NCI-H82 (cell line): ENCODE measurements at places on chromosomes 3 and 15.

GRCh38 chr3:55555873-55556618 lies 68.9 kb upstream of the WNT5A start:
- no peak for DNase-seq

- DNase-seq = peak; percentile 49
Observed at GRCh38 chr3:186609247-186609868, 3.5 kb upstream of the AHSG start.

DNA sequence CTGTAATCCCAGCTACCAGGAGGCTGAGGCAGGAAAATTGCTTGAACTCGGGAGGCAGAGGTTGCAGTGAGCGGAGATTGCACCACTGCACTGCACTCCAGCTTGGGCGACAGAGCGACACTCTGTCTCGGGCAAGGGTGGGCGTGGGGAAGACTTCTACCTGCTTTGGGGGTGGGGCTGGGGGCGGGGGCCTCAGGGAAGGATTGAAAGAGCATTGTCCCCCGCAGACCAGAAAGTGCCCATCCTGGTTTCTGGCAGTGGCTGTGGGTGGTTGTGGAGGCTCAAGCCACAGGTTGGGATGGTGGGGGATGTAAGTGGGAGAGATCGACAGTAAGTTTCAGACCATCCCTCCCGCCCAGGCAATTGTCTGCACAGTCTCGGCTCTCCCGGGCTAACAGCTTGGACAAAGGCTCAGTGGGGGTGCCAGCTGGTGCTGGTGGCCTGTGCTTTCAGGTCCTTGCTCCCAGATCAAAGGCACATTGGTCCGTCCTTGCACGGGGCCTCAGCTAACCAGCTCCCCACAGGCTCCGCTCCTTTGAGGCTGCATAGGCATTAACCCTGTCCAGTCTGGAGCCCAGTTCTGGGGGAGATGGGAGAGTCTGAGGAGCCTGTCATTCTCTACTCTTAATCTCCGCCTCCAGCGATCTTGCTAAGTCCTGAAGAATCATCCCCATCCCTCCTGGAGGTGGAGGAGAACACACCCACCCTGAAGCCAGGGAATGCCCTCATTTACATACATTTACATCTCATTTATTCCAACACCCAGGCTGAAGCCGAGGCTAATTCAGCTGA lies 8.6 kb downstream of the SCN5A start:
- DNase-seq = peak; percentile 15

GRCh38 chr3:120057626-120058025 lies 36.6 kb downstream of the GSK3B start:
- peak; percentile 35 for DNase-seq

DNA sequence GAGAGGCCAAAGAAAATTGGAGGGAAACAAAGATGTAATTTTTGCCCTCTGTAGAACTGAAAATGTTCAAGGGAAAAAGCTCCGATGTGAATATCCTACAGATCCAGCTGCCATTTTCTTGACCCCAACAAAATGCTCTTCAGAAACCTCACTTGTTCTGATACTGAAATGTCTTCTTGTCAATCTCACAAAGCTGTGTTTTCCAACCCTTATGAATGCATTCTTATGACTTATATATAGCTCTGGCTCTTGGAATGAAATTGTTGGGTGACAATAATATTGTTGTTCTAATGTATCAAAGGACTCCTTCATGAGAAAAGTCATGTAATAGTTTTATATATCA lies 157.1 kb upstream of the TGFBR2 start:
- no peak for DNase-seq

GRCh38 chr15:74828835-74829234 lies 2.4 kb downstream of the CPLX3 start:
- DNase-seq = peak; percentile 79

DNA sequence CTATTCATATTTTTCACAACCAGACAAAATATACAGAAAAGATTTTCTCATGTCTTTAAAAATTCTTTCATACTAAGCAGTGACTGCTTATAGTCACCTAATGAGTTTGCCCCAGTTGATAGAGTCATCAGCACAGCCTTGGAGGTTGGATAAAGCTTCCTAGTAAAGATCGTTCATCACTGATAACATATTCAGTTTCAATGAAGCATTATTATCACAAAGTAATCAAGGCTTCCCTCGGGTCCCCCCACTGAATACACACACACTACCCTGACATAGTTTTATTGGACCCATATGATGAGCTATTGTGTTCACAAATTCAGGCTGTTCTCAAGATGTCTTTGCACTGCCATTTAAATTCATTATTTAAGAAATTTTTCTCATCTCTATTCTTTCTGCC lies 297.8 kb downstream of the KCNH8 start:
- DNase-seq = no peak

- DNase-seq = no peak
Observed at GRCh38 chr15:76151599-76151974, 91.8 kb downstream of the TMEM266 start.

DNA sequence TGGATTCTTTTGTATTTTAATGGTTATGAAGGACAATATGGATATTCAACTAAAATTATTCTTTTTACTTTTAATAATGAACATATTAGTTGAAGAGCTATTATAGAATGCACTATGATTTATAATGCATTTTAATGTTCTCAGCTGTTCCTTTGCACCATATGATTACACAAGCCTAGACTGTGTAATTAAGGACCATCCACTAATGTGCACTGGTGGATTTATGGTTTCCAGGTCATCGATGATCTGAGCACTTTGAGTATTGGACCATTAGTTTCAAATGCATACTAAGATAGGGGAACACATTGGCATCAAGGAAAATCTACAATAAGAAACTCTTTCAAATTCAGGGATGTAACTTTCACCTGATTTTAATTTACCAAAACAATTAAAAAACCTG lies 16.8 kb downstream of the LRRN1 start:
- no peak for DNase-seq

- no peak for DNase-seq
Observed at GRCh38 chr3:155412904-155413303, 119.4 kb upstream of the STRIT1 start.

DNA sequence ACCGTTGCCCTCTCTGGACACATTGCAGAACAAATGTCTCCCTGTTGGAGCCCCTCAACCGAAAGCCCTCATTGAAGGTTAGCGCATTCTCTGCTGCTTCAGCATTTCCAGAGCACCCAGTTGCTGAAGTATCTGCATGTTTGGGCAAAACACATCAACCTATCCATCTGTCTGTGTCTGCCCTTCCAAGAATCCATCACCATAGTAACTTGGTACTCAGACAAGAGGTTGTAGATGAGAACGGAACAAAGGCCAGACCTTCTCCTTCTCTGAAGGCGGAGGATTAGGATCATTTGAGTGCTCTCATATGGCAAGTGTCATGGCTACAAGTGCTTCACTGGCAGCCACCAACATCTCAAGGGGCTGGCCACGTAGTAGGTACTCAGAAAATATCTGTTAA lies 23.1 kb upstream of the RHO start:
- no peak for DNase-seq

DNA sequence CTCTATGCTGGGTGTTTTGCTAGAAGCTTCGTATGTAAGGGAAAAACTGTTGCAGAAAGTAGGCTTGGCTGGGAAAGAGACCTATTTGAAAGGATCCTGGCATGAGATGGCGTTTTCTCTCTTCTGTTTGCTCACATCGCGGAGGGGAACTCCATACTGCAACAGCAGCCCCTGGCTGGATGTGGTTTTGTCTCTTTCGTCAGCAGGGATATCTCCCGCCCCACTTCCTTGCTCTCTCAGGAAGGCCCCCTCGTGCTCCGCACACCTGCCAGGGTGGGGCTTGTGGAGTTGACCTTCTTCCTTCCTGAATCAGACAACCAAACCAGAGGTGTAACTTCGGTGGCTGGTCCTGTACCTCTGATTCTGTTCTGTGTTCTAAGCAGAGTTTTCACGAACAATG lies 26.4 kb upstream of the MYZAP start:
- DNase-seq = no peak

GRCh38 chr15:78437107-78437761 lies 782 bp upstream of the IREB2 start:
- DNase-seq = peak; percentile 79

- no peak for DNase-seq
Observed at GRCh38 chr3:51678186-51678585, 7.1 kb downstream of the TEX264 start.

GRCh38 chr3:46368569-46368968 lies 2.2 kb upstream of the CCR5 start:
- peak; percentile 8 for DNase-seq
